ENCODE measurements at places on chromosomes 2 and 18. TPM values are rescaled to one million over a fixed set of nuclear protein-coding genes. Genes with fewer than 3 reads are reported as not detected.

CDK15 gene
- 6.6 TPM for total RNA-seq

CNTNAP5 gene
- total RNA-seq = not detected

ABCG8 gene
- total RNA-seq = not detected

ITGA4 gene
- total RNA-seq = 18.3 TPM

TBC1D8 gene
- total RNA-seq = 18.9 TPM

Measured in smooth muscle cell of bladder (primary cell).